IMR-90 (cell line): ENCODE measurements at places on chromosomes 7 and 10.
A peak's percentile ranks its signal among the peaks of the same experiment; 100 is the strongest.

DNA sequence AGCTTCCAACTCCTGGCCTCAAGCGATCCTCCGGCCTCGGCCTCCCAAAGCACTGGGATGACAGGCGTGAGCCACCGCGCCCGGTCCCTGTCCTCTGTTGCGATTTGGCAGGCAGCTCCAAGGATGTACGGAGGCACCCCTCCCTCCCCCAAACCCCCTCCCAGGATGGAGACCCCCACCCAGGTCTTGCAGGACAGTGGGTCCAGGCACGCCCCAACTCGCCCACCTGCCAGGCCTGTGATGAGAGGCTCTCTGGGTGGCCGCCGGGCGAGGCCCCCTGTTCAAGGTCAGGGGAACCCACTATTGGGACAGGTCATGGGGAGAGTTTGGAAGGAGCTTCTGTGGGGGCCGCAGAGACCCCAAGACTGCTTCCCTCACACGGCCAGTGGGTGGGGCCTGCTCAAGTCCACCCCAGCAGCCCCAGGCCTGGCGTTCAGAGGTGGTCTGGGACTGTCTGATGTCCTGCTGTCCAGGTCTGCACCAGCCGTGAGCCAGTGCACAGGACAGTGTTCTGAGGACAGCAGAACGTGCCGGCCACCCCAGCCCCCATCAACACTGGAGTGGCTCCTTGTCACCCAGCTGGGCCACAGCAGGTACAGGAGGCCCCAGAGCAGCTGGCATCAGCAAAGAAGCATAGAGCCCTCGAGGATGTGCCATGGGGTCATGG is 2.5 kb downstream of the ADAP1 start:
- no peak for DNase-seq
- no peaks in the 10 kb centered on the region for H3K36me3 ChIP-seq
- no peaks in the 10 kb centered on the region; the same call in 1 of the 2 replicates for H3K4me1 ChIP-seq

DNA sequence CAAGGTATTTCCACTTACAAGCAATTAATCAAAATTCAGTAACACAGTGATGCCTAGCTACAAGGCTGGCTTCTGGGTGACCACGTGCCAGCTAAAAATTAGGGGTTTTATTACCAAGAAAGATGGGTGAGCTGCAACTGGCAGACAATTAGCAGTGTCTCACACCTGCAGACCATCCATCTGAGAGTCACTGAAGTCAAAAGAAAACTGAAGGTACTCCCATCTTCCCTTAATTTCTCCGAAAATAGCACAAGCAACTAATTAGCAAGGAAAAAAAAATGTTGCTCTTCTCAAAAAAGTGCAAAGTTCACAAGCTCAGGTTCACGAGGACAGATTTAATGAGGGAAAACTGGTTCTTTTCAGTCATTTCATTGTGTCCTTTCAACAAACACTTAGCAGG is 28.4 kb downstream of the RSU1 start:
- no peak overlapping the region for H3K27ac ChIP-seq
- no peak for DNase-seq
- 0 out of 2 replicates have a peak, but pooled peaks cover 1% of the 10 kb centered on the region for H3K4me1 ChIP-seq
- H3K36me3 ChIP-seq, result peaks cover 1% of the 10 kb centered on the region; the same call in 1 of the 2 replicates

- H3K27me3 ChIP-seq, result peaks cover 36% of the 10 kb centered on the region
- no peaks in the 10 kb centered on the region for H3K4me1 ChIP-seq
- no peak overlapping the region for H3K4me3 ChIP-seq
- DNase-seq, result no peak
- no peak overlapping the region for H3K27ac ChIP-seq
Measured at GRCh38 chr10:15723803-15724202, 4.1 kb upstream of the ITGA8 start.

GRCh38 chr7:139680676-139681462 is 96.9 kb downstream of the HIPK2 start:
- H3K27me3 ChIP-seq, result no peaks in the 10 kb centered on the region
- no peak overlapping the region for H3K4me3 ChIP-seq
- H3K27ac ChIP-seq, result peak overlapping the region; percentile 86
- peak; percentile 99 for DNase-seq
- peaks cover 13% of the 10 kb centered on the region for H3K36me3 ChIP-seq
- peaks cover 41% of the 10 kb centered on the region for H3K4me1 ChIP-seq

GRCh38 chr7:158373476-158374133 is 214.0 kb downstream of the PTPRN2 start:
- no peaks in the 10 kb centered on the region for H3K27me3 ChIP-seq
- H3K4me3 ChIP-seq, result no peak overlapping the region
- H3K4me1 ChIP-seq, result no peaks in the 10 kb centered on the region
- no peaks in the 10 kb centered on the region for H3K36me3 ChIP-seq
- H3K27ac ChIP-seq, result no peak overlapping the region

DNA sequence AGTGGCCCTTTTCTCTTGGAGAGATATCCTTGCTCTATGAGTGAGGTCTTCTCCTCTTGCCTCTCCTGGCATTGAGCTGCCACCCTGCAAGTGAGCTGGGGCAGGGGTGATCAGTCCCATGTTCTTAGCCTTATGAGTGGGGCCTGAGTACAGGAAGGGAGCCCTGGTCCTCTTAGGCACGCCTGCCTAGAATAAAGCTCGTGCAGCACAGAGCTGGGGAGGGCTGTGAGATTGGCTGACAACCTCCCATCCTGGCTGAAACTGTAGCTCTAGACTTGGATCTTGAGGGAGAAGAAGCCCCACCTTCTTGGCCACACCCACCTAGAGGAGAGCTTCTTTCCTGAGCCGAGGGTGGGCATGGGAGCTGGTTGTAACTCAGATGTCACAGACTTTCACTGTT is 305.0 kb upstream of the ZNF32 start:
- no peak overlapping the region for H3K27ac ChIP-seq
- no peaks in the 10 kb centered on the region for H3K36me3 ChIP-seq
- no peaks in the 10 kb centered on the region for H3K4me1 ChIP-seq
- H3K4me3 ChIP-seq, result no peak overlapping the region

DNA sequence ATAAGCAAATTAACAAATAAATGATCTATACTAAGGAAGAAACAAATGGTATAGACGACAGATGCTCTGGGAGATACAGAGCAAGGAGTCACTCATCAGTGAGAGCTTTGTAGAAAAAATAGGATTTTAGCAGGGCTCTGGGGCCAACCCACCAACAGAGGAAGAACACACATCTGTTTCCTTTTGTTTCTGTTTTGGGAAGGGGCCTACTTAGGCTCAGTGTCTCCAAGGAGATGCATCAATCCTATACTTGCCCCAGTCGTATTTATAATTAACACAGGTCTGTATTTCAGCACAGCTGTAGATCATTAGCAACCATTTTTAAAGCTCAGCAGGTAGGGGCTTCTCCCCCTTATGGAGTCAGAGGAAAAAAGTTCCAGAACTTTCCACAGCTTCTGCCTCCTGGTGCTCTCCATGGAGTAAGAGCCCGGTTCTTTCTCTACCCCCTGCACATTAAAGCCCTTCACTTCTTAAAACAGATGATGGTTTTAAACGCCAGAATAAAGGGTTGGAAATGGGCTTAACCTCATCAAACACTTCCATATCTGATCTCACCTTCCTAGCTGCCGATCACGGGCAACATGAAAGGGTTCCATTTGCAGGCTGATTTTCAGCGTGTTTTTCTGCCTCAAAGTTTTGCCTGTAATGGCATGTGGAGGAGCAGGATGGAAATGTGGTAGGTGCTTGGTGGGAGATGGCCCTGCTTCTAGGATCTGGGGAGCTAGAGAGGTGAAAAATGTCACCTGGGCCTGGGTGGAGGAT is 291.7 kb downstream of the TCF7L2 start:
- H3K4me3 ChIP-seq, result no peak overlapping the region
- no peak for DNase-seq
- peaks cover 24% of the 10 kb centered on the region for H3K27me3 ChIP-seq
- H3K4me1 ChIP-seq, result no peaks in the 10 kb centered on the region
- no peaks in the 10 kb centered on the region for H3K36me3 ChIP-seq

- H3K27me3 ChIP-seq, result peaks cover 33% of the 10 kb centered on the region
- 0 out of 2 replicates have a peak, but pooled peaks cover 1% of the 10 kb centered on the region for H3K36me3 ChIP-seq
- H3K27ac ChIP-seq, result no peak overlapping the region
Measured at GRCh38 chr10:131898713-131899112, 2.1 kb upstream of the PPP2R2D start.

DNA sequence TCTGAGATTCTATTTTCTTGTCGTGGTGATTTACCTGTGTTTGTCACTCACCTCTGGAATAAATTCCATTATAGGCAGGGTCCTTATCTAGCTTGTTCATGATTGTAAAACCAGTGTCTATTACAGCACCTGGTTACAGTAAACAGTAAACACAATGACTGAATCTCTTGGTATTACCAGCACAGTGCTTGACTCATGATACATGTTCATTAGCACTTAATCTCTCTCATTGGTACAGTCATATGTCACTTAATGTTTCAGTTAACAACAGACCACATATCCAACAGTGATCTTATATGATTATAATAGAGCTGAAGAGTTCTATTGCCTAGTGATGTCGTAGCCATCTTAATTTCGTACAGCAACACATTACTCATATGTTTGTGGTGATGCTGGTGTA is 1.6 kb upstream of the TASOR2 start:
- H3K4me1 ChIP-seq, result no peaks in the 10 kb centered on the region
- DNase-seq, result no peak

DNA sequence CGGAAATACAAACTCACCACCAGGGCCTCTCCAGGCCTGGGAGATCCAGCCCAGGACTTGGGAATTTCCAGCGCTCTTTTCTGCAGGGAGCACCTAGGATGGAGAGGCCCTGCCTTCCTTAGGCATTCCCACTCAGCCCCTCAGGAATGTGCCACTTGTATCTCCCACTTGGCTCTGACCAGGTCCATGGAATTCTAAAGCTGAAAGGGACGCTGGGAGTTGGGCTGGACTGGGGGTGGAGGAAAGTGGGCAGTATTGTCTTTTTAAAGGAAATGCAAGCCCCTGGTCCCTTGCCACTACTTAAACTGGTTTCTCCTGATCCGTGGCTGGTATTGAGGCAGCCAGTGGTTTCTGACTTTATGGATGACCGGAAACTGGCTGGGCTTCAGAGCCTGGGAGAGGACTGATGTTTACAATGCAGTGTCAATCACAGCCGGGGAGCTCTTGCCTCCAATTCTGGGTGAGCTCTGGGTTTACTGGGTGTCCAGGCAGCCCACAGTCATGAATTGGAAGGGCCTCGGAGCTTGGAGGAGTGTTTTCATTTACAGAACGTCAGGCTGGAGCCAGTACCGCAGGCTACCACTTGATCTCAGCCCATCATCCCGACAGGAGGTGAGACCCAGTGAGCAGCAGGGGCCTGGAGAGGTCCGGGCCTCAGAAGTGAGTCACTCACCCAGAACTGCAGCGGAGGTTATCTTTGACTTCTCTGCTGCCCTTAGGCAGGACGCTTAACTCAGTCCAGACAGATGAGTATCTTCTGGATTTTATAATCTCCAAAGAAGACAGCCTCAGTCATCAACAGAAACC is 27.3 kb downstream of the AGAP3 start:
- no peak overlapping the region for H3K4me3 ChIP-seq
- H3K27ac ChIP-seq, result peak overlapping the region; percentile 66
- DNase-seq, result peak; percentile 93
- H3K36me3 ChIP-seq, result peaks cover 16% of the 10 kb centered on the region

DNA sequence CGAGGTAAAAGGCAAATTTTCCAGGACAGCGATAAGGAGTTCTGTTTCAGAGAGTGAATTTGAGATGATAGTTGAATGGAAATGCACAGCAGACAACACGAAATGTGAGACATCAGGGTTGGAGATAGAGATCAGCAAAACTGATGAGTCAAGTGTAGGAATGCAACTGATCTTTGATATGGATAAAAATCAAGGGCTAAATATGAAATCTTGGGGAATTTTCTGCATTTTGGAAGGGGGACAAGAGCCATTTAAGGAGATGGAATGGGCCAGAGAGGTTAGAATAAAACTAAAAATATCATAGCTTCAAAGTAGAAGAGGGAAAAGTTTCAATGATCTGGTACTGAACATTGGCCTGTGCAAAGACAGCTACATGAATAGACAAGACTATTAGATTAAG is 11.5 kb downstream of the CISD1 start:
- peaks cover 3% of the 10 kb centered on the region for H3K4me1 ChIP-seq
- no peak overlapping the region for H3K27ac ChIP-seq
- peak; percentile 23 for DNase-seq
- no peak overlapping the region for H3K4me3 ChIP-seq
- H3K36me3 ChIP-seq, result peaks cover 6% of the 10 kb centered on the region

- H3K4me3 ChIP-seq, result no peak overlapping the region
- no peaks in the 10 kb centered on the region for H3K36me3 ChIP-seq
- H3K4me1 ChIP-seq, result peaks cover 8% of the 10 kb centered on the region
- DNase-seq, result no peak
- H3K27me3 ChIP-seq, result no peaks in the 10 kb centered on the region
Measured at GRCh38 chr7:137325927-137326326, 17.6 kb downstream of the PTN start.

GRCh38 chr7:100706672-100707311 is 871 bp downstream of the POP7 start:
- H3K27ac ChIP-seq, result peak overlapping the region; percentile 83
- H3K36me3 ChIP-seq, result no peaks in the 10 kb centered on the region
- DNase-seq, result no peak
- peaks cover 4% of the 10 kb centered on the region; the same call in 1 of the 2 replicates for H3K4me1 ChIP-seq

DNA sequence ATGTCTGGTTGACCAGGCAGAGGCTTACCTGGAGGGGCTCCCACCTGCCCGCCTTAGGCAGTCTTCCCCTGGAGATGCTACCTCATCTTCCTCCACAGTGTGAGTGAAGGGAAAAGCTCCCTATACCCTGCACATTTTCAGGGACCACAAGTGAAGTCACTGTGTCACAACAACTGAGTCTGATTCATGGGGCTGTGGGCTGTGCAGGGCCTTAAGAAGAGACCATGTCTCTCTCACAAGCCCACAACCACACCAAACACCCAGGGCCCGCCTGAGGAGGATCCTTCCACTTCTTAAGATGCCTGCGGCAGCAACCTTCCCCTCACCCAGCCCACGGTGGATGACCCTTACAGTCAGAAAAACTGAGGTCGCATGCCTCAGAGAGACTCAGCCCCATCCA is 118.3 kb downstream of the KMT2E start:
- peaks cover 6% of the 10 kb centered on the region for H3K4me1 ChIP-seq
- DNase-seq, result no peak
- H3K27ac ChIP-seq, result no peak overlapping the region
- H3K36me3 ChIP-seq, result peaks cover 12% of the 10 kb centered on the region; the same call in 1 of the 2 replicates
- H3K27me3 ChIP-seq, result no peaks in the 10 kb centered on the region

GRCh38 chr10:132707121-132707775 is 78.7 kb downstream of the NKX6-2 start:
- H3K27me3 ChIP-seq, result no peaks in the 10 kb centered on the region
- no peak overlapping the region for H3K27ac ChIP-seq
- no peaks in the 10 kb centered on the region for H3K4me1 ChIP-seq
- H3K36me3 ChIP-seq, result peaks cover 8% of the 10 kb centered on the region; the same call in 1 of the 2 replicates
- no peak for DNase-seq

GRCh38 chr7:111083413-111083812 is 7.5 kb upstream of the LRRN3 start:
- DNase-seq, result peak; percentile 78
- H3K4me3 ChIP-seq, result no peak overlapping the region
- no peaks in the 10 kb centered on the region for H3K36me3 ChIP-seq
- no peaks in the 10 kb centered on the region for H3K27me3 ChIP-seq
- peaks cover 2% of the 10 kb centered on the region for H3K4me1 ChIP-seq
